ENCODE measurements at places on chromosomes 2 and 18. TPM values are rescaled to one million over a fixed set of nuclear protein-coding genes. Genes with fewer than 3 reads are reported as not detected.

The VSNL1 gene
- polyA plus RNA-seq = 3.7 TPM

The LYG1 gene
- 3.0 TPM for polyA plus RNA-seq

The TUBA3E gene
- polyA plus RNA-seq = not detected

The SDC1 gene
- polyA plus RNA-seq = 31.0 TPM

- DNase-seq = no peak
These were observed 107.9 kb downstream of the SPOPL start for GRCh38 chr2:138609446-138609845.

- DNase-seq = no peak
These were observed 502.4 kb upstream of the TNP1 start for GRCh38 chr2:217362286-217362685.

DNA sequence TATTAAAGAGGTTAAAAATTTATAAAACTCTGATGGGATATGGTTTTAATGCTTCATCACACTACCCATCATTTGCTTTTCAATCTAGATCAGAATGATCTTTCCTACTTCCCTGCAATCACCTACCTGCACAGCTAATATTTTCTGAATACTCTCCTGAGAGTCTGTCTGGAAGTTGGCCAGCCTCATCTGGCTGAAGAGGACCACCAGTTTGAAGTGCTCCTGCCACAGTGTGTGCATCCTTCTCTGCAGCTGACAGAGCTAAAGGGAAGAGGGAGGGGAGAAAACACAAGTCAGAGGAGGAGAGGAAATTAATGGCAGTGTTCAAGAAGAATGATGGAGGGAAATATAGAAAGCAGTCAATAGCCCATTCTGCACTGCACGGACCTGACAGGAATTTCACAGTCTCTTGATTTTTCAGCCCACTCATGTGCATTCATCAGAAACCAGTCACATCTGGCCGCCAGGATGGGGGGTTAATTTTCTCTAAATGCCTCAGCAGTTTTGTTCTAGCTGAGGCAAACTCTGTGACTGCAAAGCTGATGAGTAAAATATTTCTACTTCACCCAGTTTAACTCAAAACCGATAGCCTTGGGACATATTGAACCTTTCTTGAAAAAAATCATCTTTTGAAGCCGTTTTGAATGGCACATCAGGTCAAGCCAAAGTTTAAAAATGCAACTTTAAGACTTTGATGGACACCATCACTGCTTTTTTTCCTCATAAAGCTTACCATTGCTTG is 201.8 kb upstream of the KLHL14 start:
- DNase-seq = peak; percentile 69

DNA sequence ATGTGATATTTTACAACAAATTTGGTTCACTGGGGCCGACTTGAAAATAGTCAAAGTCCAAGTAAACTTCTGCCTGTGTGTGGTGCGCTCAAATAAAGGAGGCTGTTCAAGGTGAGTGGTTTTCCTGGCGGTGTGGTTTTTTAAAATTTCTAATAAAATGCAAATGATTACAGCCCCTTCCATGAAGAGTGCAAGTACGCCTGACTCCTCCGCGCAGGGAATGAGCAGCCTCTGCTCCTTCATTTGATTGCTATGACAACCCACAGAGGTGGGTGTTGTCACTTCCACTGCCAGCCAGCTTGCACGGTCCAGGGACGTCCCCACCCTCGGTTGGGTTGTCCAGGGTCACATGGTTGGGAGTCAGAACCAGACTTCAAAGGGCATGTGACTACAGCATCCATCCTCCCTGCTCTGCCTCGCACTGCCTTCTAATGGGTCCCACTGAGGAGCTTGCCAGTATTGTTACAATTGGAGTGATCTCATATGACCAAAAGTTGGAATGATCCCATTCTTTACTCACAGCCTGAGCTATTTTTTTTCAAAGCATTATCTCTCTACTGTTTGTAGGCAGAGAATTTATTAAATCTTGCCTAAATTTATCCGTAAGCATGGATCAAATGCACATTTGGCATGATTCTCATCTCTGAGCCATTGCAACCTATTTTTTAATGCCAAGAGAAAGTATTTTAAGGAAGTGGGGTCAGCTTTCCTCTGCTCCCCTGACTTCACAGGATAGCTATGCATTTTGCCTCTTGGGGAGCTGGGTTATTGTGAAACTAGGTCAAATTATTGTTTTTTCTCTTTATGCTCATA is 121.3 kb downstream of the AGAP1 start:
- DNase-seq = no peak

All from renal pelvis (tissue), 12 donors.